ENCODE measurements at places on chromosomes 5 and 9.

DNA sequence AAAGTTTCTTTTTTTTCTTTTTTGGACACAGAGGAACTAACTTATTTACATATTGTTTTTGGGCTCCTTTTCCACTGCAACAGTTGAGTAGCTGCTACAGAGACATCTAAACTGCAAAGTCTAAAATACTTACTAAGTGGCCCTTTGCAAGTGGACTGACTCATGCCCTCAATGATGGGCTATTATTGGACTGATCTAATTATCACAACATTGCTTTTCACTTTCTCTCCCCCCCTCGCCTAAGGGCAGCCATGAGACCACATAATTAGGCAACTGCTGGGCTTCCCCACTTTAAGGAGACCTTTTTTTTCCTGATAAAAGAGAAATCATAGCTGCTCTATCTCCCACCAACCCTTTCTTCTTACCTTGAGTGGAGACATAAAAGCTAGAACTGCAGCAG, 47.0 kb downstream of the PLK2 start:
- DNase-seq = no peak

DNA sequence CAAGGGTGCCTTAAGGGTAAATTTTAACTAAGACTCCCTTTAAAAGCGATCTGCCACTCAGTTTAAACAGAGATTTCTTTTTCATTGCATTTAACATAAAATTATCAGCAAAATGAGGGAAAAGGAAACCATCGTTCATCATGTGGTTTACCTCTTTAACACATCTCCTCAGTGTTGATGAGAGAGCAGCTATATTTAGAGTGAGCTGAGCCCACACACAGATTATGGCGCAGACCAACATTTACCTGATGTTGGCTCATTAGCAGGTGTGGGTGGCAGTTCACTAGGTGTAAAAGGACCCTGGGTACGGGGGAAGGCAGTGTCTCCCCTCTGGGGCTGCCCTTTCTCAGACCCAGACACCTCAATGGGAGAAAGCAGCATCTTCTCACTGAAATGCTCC, 149.8 kb downstream of the ENTREP1 start:
- no peak for DNase-seq

DNA sequence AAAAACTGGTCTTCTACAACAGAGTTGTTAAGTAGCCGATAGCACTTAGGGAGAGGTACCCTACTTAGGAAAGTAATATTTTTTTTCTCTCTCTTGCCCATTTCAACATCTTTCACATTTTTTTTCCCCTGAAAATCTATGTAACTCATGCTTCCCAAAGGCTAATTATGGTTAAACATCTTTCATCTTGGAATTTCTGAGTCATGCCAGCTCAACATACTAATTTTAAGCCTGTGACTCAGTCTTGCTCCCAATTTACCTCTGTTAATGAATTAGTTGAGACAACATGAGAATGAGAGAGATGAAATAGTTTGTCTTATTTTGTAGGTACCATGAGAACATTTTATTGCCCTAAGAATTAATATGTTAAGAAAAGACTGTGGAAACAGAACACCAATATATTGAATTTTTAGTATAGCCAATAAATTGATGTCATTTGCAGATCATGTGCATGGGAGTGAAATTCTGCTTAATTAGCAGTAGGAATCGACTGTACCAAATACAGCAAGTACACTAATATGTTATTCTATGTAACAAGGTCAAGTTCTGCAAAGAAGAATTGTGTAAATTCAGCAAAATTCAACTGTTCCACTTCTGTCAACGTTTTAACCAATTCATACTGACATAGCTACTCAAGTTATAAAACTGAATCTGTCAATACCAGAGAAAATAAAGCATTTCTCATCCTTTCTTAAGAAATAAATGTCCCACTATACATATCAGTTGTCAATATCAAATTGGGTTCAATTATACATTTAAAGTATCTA, 550.0 kb downstream of the PTPRD start:
- no peak for DNase-seq

- no peak for DNase-seq
Measured at GRCh38 chr5:140546851-140547507, 483 bp upstream of the EIF4EBP3 start.

DNA sequence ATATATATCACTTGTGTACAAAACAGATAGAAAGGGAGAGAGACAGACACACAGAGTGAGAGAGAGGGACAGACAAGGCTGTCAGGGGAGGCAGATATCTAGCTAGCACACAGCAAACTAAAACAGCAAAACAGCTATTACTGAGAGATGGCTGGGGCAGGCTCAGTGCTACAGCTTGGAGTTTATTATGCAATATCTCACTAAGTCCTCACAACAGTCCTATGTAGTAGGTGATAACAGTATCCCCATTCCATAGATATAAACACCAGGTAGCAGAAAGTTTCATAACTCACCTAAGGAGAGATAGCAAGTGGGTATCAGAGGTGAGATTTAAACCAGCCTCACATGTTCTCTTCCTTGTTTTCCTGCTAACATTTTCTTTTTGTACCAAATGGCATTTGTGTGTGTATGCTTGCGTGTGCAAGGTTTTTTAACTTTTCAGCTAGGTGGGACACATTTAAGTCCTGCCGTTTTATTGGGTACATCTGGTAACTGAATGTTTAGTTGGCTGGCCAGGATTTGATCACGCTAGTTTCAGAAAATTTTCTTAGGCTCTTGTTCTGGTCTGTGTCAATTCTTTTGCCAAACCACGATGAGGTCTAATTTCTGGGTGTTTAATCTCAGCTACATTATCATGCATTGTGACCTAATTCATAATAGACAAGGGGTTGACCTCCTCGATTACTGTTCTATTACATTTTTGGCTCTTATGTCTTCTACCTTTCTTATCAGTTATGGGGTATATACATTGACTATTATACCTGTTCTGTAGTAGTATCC, 105.1 kb downstream of the LMNB1 start:
- no peak for DNase-seq

DNA sequence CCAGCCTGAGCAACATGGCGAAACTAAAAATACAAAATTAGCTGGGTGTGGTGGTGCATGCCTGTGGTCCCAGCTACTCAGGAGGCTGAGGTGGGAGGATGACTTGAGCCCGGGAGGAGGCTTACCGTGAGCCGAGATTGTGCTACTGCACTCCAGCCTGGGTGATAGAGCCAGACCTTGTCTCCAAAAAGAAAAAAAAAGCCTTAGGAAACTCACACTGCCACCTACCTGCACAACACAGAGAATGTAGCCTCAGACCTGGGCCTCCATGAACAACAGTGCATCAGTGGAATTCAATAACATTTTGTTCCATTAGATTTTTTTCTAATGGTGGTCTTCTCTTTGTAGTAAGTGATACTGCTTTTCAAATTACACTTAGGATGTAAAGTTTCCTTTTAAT, 63.8 kb upstream of the RARS1 start:
- DNase-seq = no peak

GRCh38 chr9:81861644-81862043, 66.6 kb upstream of the SPATA31D4 start:
- no peak for DNase-seq

- DNase-seq = peak; percentile 81
Measured at GRCh38 chr9:21802418-21803000, at the start of gene MTAP. Gene MTAP, plus strand, starts transcription at chr9:21802636. Its CDS starts 113 bp downstream, at chr9:21802749.

DNA sequence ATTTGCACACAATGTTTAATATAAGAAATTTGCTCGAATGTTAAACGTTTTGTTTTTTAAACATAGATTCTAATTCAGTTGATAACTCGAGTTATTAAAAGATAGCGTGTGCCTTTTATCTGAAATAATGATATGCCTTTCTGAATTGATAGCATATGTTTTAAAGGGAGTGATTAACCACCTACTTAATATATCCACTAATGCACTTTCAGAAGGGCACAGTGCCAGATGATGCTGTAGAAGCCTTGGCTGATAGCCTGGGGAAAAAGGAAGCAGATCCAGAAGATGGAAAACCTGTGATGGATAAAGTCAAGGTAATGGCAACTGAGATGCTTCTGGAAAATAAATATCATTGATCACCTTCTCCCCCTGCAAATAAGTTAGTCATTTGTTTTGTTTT, 53.9 kb downstream of the ERAP1 start:
- DNase-seq = no peak

DNA sequence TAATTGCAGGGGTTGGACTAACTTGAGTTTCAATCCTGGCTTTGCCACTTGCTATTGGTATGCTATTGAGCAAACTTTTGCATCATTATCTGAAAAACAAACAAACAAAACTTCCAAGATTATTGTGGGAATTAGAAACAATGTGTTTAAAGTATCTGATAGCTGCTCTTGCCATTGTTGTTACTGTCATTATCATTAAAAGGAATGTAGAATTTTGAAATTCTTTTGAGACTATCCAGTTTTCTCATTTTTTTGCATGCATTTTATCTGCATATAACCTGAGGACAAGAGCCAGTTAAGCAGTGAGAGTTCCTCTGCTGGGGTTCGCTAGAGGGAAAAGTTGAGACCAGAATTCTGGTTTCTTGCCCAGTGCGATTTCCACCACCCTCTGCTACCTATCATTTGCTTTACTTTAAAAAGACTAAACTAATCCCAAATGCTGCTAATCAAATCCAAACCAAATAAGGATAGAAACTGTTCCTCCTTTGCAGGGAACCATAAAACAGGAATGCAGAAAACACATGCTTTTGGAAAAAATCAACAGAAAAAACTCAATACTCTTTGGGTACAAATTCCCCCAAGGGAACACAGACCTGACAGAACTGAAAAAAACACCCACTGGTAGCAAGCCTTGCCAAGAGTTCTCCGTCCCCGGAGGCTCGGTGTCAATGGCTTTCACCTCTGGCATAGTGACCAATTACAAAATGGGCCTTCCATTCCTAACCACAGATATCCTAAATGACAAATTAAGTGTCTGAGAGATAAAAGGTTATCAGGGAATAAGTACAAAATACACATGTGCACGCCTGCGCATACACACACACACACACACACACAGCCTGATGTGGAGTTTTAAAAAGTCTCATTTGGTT, 373.7 kb downstream of the ARL15 start:
- DNase-seq = no peak

DNA sequence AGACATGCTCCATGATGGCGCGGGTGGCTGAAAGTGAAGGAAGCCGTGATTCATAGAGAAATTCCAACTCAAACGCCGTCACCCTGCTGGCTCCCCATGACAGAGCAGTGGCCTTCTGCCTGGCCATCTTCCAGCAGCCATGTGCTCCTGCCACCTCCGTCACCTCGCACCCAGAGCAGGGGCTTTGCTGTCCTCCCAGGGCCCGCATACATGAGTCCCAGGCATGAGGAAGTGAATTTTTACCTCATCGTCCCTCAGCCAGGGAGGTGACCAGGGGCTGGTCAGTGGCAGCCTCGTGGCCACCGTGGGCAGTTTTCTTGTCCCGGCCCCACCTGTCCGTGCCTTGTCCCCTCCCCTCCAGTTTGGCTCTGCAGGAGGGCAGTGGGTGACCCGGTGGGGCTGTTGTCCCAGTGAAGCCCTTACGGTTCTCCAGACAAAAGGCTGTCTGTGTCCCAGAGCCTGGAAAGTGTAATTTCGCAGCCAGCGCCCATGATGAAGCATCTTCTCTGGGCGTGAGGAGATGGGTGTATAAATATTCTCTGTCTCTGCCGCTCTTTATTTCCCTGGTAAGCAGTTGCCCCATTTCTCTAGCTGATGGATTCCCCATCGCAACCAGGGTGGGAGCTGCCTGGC, 124.0 kb upstream of the LMX1B start:
- DNase-seq = no peak

- no peak for DNase-seq
Measured at GRCh38 chr5:85333276-85333675, 948.6 kb upstream of the EDIL3 start.

- DNase-seq = no peak
Measured at GRCh38 chr5:134079748-134080581, 34.5 kb upstream of the TCF7 start.

- no peak for DNase-seq
Measured at GRCh38 chr9:123389070-123389469, 33.1 kb downstream of the CRB2 start.

DNA sequence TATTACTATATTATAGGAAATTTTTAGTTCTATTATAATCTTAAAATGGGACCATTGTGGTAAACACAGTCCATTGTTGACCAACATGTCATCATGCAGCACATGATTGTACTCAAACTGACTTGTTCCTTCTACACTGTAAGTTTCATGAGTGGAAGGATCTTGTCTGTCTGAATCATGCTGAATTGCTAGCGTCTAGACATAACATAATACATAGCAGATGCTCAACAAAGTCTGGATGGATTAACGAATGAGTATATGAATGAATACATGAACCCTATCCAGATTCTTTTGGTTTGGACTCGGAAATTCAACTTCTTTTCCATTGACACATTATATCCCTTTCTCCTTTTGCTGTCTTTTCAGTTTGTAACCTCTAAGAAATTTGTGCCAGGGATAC, 429.2 kb upstream of the SGCD start:
- DNase-seq = no peak

- DNase-seq = peak; percentile 36
Measured at GRCh38 chr5:171770153-171770552, 15.5 kb upstream of the SMIM23 start.

Data from GDM1 (cell line).